Astrocyte of the cerebellum (primary cell): ENCODE measurements at places on chromosomes 4 and X.

GRCh38 chrX:30215357-30215843 is at the start of gene MAGEB2:
MAGEB2 (plus strand) TSS chrX:30215563; CDS start chrX:30218581, 3,018 bp downstream.
- DNase-seq, result no peak

DNA sequence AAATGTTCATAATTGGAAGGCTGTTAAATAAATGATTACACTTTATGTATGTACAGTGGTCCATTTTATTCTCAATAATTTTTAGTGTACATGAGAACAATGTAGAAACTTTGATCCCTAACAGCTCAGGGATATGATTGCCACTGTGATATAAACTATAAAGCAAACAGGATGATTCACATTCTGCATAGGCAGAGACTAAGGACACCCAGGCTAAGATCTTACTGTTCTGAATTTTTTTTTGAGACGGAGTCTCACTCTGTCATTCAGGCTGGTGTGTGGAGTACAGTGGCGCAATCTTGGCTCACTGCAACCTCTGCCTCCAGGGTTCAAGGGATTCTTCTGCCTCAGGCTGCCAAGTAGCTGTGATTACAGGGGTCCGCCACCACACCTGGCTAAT is 186.6 kb downstream of the PDGFC start:
- no peak for DNase-seq

DNA sequence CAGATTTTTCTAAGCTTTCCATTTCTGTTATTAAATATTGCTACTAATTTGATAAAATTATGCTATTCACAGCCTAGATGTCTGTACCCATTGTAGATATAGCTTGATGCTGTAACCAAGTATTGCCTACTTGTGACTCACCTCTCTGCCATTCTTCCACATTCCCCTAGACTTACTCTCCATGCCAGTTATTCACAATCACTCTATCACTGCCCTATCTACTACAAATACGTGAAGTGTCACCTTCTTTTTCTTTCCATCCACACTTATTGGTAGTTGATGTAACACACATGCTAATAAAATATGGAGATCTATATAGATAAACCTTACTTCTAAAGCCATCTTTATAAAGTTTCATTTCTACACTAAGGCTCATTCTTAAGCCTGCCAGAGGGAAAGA is 179.4 kb upstream of the PACRGL start:
- DNase-seq, result no peak

DNA sequence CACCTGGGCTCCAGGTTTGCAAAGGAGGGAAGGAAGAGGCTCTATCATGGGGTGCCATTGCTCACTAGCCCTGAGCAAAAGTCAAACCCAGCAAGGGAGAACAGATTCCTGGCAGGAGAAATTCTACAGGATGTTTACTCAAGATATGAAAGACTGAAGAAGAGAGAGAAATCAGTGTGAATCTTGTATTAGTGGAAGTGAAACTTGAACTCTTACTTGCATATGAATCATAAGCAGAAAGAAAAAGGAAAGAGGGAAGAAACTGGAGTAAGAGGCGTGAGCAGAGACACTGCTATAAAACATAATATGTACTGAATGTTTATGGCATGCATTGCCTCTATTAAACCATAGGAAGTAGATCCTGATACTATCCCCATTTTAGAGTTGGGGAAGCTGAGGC is 60.9 kb downstream of the C4orf46 start:
- DNase-seq, result no peak

- DNase-seq, result no peak
These were observed at the start of gene TKTL1 for GRCh38 chrX:154295664-154296310. TKTL1 (plus strand) TSS chrX:154295795; CDS start chrX:154295860, 65 bp downstream.

DNA sequence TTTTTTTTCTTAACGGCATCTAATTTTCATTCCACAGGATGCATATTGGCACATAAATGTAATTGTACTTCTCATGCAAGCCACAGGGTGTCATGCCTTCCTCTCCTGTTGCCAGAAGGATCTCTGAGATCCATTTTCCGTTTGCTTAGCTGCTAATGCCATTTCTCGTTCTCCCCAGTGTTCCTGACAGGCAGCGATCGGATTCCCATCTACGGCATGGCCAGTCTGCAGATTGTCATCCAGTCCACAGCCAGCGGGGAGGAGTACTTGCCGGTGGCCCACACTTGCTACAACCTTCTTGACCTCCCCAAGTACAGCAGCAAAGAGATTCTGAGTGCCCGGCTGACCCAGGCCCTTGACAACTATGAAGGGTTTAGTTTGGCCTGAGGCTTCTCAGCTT is 8.9 kb upstream of the NAP1L5 start:
- peak; percentile 55 for DNase-seq

- DNase-seq, result no peak
These were observed 125.8 kb downstream of the EDA start for GRCh38 chrX:69741721-69742120.

- DNase-seq, result peak; percentile 59
These were observed 46.1 kb downstream of the HTRA3 start for GRCh38 chr4:8315435-8316250.
